ENCODE measurements at places on chromosomes 2 and 18.

- no peak for DNase-seq
Measured at GRCh38 chr2:42076357-42077225, 28.8 kb downstream of the PKDCC start.

DNA sequence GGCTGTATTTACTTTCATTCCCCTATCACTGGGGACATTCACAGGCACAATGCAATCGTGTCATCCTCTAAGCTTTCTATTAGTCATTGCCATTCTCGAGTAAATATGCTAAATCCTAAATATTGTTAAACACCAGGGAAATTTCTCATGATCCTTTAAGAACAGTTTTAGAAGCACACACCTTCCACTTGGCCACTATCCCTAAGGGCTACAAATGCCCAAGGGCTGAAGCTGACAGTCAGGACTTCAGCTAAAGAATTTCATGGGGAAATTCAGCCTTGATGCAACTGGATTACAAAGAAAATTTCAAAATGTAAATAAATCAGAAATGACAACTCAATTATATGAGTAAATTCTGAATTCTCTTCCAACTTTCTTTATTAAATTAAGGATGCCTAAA is 163.1 kb upstream of the PID1 start:
- DNase-seq = no peak

GRCh38 chr2:28810384-28811285 is at the start of gene SPDYA:
Gene SPDYA (plus strand): TSS chr2:28810834. CDS start chr2:28816015, 5,181 bp downstream.
- DNase-seq = no peak

GRCh38 chr2:120344976-120345581 is 857 bp upstream of the INHBB start:
- no peak for DNase-seq

DNA sequence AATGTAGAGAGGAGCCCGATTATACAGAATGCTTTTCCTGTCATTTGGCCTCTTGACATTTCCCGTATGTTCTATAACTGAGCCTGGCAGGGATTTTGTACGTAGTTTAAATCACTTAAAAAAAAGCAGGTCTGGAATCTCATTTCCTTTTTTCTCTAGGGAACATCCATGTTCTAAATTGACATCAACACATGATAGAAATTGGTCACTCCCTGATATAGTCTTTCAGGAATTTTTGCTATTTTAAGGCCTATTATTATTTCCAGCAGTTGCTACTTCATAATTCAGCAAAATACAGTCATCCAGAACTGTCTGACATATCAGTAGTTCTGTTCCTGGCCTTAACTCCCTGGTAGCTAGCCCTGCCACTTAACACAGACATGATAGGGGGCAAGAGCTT is 565.7 kb upstream of the ZEB2 start:
- DNase-seq = no peak

DNA sequence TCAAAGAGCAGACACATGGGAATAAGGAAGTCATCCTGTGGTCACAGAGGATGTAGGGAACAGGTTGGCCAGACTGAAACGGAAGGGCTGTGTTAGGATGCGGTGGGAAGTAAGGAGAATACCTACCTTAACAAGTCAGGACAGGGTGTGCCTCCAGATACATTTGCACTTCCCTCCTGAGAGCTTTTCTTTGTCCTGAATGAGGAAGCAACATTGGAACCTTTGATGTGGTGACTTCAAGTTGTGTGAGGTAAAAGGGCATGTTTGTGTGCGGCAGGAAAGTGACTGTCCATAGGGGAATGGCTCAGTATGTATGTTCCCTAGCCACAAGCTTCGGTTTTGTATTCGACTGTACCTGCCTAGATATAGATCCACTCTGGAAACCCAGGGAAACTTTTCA is 24.9 kb upstream of the LRRTM1 start:
- DNase-seq = no peak

Data from GM12878 (cell line).